ENCODE measurements at places on chromosomes 16 and 17. TPM values are rescaled to one million over a fixed set of nuclear protein-coding genes. Genes with fewer than 3 reads are reported as not detected.

DNA sequence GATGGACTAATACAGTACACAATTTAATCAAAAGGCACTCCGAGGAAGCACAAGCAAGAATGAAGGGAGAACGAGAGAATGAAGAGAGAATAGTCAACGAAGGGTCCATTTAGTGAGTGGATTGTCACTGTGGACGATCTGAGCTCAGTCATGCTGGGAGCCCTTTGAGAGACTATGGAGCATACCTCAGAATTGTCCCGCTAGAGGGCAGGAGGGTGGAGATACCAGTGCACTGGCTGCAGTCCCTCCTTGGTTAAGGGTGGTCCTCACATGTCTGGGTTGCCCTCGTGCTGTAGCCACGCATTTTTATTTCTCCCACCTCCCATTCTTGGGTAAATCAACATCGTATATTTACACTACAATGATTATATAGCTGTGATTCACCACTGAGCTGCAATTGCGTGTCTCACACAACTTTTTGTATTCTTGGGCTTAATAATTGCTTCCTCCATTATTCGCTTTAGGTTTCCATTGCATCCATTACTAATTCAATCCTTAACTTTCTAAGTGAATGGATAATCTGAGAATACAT is 33.2 kb upstream of the FAM20A start:
- DNase-seq: no peak

GRCh38 chr17:81002409-81003361 is 11.0 kb downstream of the CHMP6 start:
- DNase-seq: peak; percentile 82

DNA sequence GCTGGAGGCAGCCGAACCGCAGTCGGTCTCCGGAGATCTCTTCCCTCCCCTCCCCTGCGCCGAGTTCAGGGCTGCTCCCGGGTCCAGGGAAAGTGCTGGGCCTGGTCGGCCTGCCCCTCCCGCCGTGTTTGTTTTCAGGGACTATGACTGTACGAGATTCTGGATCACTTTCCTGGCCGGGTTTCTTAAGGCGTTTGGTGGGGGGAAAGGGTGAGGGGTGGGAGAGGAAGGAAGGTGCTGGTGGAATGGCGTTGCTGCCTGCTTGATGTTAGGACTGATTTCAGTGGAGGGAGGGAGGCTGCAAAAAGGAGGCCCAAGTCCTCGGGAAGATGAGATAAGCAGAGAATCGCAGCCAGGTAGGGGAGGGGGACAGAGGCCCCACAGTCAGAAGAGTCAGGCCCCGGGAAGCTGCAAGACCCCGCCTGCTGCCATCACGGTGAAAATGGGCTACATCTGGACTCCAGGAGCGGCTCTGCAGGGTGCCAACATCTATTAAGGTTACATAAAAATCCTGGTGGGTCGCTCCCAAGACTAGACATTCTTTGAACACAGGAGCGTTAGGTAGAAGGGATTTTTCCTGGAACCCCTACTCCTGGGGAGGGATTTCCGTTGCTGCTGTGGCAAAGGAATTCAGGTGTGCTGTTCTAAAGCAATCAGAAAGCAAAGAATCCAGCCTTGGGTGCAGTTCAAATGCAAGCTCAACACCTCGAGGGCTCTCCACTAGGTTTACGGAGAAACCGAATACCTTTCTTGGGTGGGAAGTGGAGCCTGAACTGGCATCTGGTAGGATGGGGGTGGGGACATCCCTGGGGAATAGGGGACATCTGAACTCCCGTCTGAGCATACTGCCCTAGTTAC is 1.2 kb downstream of the ARHGAP44 start:
- no peak for DNase-seq

PPY gene
- total RNA-seq: not detected

- no peak for DNase-seq
These were observed 35.8 kb upstream of the TEKT3 start for GRCh38 chr17:15377200-15377599.
